ENCODE measurements at places on chromosomes 5 and 9. TPM values are rescaled to one million over a fixed set of nuclear protein-coding genes. Genes with fewer than 3 reads are reported as not detected.

DNA sequence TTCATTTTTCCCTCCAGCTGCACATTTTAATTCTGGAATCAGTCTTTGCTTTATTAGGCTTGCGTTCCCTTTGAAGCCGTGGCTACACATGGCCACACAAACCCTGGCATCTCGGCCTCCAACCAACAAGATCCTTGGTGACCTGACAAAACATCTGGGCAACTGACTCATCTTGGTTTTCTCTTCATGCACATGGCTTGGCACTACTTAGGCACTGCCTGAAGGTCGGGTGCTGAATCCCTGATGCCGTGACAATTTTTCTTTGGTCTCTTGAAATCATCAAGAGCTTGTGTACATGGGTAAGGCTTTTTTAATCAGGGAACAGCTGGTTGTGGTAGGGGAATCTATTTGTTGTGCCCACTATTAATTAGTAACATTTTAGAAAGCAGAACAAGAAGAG, 16.0 kb upstream of the PAPPA start:
- no peak for DNase-seq

GRCh38 chr9:129702589-129703520, 37.4 kb downstream of the PRRX2 start:
- no peak for DNase-seq

DNA sequence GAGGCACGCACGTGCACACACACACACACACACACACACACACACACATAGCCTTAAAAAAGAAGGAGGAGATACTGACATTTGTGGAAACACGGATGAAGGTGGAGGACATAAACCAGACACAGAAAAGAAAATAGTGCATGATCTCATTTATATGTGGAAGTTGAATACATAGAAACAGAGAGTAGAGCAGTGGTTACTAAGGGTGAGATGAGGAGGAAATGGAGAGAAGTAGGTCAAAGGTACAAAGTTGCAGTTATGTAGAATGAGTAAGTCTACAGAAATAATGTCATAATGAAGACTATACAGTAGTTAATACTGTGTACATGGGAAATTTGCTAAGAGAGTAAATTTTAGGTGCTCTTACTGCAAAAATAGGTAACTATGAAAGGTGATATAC, 412.2 kb upstream of the CDH9 start:
- DNase-seq = no peak

DNA sequence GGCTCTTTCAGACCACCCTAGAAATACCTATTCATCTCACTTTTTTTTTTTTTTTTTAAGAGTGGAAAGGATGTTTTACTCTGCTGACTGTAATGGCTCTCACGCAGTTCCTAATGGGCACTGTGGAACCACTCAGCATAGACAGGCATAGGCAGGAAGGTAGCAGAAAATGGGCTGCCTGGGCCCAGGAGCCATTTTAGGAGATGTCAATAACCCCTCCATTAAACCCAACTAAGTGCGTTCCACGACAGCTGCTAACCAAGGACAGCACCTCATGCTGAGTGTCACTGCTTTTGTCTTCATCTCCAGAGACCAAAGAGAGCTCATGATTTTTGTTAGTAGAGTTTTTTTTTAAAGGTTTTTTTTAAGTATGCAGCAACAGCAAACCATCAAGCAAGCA, 15.3 kb downstream of the MAP1B start:
- DNase-seq = no peak

- no peak for DNase-seq
Measured at GRCh38 chr5:132445930-132446329, 44.6 kb downstream of the IRF1 start.

DNA sequence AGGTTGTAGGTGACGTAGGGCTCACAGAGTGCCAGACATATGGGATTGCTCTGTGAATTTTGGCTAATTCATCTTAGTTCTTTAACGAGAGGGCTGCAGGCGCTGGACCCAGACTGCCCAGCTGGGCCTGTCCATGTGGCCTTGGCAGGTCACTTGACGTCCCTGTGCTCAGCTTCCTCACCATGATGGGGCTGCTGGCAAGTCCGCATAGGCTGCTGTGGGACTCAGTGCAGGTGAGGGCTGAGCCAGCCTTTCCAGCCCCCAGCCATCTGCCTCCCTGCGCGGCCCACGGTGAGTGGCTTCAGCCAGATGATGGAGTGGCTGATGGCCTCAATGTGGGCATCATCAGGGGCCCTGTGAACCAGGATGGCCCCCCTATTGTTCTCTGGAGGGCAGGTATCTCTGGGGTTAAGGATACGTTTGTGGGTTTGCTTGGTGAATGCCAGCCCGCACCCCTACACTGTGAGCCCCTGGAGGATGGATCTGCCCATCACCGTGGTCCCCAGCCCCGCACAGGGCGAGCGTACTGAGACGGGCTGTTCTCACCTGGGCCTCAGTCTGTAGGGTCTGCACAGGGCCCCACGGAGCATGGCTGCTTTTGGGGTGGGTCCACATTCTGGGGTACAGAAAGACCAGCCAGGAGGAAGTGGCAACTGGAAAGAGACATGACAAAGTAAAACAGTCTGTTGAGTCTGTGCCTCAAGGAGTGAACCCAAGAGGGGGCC, 3.7 kb downstream of the CARD19 start:
- no peak for DNase-seq

- DNase-seq = no peak
Measured at GRCh38 chr5:59562756-59563389, 330.7 kb downstream of the PDE4D start.

- DNase-seq = no peak
Measured at GRCh38 chr5:53469946-53470687, 10.3 kb upstream of the FST start.

DNA sequence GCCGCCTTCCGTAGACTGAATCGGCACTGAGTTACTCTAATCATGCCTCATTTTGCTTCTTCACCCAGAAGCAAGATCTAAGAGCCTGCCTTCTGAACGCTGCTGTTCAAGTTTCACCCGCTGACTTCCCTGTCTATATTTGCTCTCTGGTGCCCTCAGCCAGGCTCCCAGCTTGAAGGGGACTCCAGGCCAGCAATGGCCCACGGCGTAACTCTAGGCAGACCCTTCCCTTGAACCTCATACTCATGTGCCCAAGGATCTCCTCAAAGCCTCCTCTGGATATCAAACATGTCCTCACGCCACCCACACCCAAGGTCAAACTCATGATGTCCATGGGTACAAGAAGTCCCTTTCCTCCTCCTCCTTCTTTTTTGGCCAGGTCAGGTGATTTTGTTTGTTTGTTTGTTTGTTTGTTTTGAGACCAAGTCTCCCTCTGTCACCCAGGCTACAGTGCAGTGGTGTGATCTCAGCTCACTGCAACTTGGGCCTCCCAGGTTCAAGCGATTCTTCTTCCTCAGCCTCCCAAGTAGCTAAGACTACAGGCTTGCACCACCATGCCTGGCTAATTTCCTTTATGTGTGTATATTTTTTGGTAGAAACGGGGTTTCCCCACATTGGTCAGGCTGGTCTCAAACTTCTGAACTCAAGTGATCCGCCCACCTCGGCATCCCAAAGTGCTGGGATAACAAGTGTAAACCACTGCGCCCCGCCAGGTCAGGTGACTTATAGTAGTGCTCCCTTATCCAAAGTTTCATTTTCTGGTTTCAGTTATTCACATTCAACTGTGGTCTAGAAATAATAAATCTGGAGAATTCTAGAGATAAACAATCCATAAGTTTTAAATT, 239.0 kb downstream of the SYK start:
- DNase-seq = no peak

DNA sequence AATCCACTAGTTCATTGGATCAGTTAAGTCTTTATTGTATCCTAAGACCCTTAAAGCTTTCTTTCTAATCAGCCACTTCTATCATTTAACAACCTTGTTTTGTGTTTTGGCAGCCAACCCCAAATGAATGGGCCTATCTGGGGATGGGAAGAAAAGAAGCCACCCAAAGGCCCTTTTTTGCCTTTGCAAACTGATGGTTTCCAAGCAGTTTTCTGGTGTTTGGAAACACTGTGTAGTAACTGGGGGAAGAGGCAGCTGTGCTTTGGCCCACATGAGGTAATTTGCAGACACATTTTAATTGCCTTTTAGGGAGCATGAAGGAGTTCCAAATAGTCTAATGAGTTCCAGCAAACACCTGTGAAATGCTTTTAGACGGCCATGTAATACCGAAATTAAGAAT, 1751.3 kb upstream of the WWC1 start:
- DNase-seq = no peak

- DNase-seq = no peak
Measured at GRCh38 chr5:112436144-112436543, 17.1 kb upstream of the EPB41L4A start.

DNA sequence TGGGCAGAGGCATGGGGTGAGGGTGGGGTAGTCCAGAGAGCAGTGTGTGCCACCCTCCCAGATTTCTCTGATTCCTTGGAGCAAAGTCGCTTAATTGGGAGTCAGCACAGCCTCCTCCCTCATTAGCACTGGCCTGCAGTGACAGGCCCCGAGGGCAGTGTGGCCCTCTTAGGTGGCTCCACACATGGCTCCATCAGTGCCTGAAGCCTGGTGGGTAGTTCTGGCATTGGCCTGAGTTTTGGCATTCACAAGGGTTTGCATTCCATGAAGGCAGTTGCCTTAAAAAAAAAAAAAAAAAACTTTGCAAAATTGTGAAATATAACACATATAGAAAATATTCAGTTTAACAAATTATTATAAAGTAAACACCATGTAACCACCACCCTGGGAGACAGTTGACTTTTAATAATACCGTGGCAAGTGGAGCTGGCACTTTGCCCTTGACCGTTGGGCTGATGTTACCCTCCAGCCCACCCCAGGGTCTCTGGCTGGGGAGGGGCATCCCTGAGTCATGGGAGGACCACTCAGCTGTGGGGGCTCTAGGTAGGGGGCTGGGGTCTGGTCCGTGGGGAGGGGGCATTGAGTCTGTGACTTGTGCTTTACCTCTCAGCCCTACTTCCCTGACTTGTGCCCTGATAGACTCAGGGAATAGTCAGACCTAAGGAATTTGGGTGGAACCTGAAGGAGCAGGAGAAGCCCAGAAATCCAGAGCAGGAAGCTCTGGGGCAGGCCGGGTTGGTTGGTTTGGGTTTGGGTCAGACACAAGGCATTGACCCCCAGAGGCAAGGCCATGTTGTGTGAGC, 51.3 kb upstream of the PITX1 start:
- no peak for DNase-seq

DNA sequence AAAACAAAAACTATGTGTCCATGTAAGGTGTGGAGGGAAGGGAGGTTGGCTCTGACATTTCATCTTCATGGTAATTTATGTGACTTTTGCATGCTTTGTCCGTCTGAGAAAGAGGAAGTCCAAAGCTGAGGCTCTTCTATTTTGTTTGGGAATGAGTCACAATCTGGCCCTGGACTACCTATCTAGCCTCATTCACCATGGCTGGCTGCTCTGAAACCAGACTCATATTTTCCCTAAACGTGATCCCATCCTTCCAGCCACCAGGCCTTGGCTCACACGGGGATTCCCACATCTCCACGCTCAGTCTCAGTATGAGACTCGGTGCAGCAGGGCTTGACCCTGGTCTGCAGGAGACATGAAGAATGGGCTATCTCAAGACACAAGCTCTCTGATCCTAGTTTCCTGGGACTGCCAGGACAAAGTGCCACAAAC, 672.8 kb downstream of the ACTL7B start:
- no peak for DNase-seq

- no peak for DNase-seq
Measured at GRCh38 chr5:141001844-141002604, 35.7 kb downstream of the PCDHAC2 start.

GRCh38 chr5:180869587-180869986, 8.5 kb upstream of the ZFP62 start:
- no peak for DNase-seq

DNA sequence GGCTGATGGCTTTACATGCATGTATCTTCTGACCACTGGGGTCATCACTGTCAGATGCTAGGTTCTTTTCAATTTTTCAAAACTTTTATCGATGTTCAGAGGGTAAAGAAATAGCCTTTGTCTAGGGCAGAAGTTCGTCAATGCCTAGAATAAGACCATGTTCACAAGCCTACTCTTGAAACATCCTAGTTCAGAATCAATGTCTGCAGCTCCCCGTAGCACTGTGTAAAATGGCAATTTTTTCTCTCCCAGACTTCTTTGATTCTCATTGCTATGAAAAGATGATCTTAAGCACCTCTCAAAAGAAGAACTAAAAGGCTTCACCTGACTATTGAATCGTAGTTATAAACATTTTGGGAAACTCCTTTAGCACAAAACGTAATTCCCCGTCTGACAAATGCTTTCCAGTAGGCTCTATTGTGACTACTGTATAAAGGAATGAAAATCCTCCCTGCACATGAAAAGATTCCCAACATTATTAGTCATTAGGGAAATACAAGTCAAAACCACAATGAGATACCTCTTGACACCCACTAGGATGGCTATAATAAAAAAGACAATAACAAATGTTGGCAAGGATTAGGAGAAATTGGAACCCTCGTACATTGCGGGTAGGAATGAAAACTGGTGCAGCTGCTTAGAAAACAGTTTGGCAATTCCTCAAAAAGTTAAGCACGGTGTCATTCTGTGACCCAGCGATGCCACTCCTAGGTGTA, 263.5 kb downstream of the ARHGAP26 start:
- no peak for DNase-seq

- no peak for DNase-seq
Measured at GRCh38 chr5:99835791-99836190, 699.4 kb upstream of the FAM174A start.

Gene GPBP1
- total RNA-seq = 104 TPM

Gene ADAMTS6
- total RNA-seq = 2.9 TPM

Gene CCDC183
- total RNA-seq = 0.97 TPM

Gene RUSC2
- total RNA-seq = 4.0 TPM

Gene SREK1
- 66.0 TPM for total RNA-seq

Gene CDH9
- total RNA-seq = not detected

Gene SPINK4
- not detected for total RNA-seq
